Aorta (tissue), 5 donors: ENCODE measurements at places on chromosomes 1 and 21. TPM values are rescaled to one million over a fixed set of nuclear protein-coding genes. Genes with fewer than 3 reads are reported as not detected.

GPA33 gene
- polyA plus RNA-seq, result 8.9 TPM

FBXO2 gene
- polyA plus RNA-seq, result 0.87 TPM

F11R gene
- 2.4 TPM for polyA plus RNA-seq

ARHGEF10L gene
- 122 TPM for polyA plus RNA-seq

TATDN3 gene
- polyA plus RNA-seq, result 27.0 TPM

SUSD4 gene
- polyA plus RNA-seq, result 0.63 TPM

MATN1 gene
- not detected for polyA plus RNA-seq

MSH4 gene
- polyA plus RNA-seq, result not detected

DNA sequence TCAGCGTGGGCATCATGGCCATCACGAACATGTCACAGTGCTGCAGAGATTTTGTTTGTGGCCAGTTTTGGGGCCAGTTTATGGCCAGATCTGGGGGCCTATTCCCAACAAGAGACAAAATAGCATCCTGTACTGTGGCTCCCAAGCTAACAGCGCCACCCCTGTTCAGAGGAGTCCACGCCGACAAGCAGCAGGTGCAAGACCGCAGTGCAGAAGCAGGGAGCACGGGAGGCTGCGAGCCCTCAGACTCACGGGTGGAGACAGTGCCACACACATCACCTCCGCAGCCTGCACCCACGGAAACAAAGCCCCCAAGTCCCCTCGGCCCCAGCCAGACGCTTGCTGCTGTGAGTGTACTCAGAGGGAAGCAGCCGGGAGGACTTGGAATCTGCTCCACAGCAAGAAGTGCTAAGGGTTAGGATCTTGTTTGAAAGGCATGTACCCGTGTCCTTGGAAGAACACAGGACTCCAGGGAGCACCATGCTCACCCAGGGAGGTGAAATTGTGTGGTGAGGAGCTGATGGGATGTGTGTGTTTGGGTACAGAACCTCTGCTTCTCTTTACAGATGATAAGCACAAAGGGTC is 7.1 kb downstream of the TCP10L start:
- H3K27ac ChIP-seq, result no peak overlapping the region
- H3K4me1 ChIP-seq, result no peaks in the 10 kb centered on the region

DNA sequence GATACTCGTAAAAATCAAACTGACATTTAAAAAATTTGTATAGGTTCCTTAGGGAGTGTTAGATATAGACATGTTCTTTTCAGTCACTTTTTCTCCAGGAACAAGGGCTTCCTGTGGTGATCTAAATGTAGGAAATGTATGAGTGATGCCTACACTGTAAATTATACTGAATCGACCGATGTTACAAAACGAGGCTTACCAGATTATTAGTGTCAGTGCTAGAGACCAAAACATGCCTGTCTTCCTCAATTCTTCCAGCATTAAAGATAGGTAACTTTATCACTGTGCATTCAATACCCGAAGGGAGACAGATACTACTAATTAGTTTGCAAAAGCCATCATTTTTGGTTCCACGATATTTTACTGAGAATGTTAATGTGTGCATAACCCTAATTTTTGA is 86.1 kb downstream of the BRINP3 start:
- no peaks in the 10 kb centered on the region for H3K4me1 ChIP-seq
- no peak overlapping the region for H3K27ac ChIP-seq
- no peak overlapping the region for H3K4me3 ChIP-seq
- no peaks in the 10 kb centered on the region for H3K36me3 ChIP-seq

DNA sequence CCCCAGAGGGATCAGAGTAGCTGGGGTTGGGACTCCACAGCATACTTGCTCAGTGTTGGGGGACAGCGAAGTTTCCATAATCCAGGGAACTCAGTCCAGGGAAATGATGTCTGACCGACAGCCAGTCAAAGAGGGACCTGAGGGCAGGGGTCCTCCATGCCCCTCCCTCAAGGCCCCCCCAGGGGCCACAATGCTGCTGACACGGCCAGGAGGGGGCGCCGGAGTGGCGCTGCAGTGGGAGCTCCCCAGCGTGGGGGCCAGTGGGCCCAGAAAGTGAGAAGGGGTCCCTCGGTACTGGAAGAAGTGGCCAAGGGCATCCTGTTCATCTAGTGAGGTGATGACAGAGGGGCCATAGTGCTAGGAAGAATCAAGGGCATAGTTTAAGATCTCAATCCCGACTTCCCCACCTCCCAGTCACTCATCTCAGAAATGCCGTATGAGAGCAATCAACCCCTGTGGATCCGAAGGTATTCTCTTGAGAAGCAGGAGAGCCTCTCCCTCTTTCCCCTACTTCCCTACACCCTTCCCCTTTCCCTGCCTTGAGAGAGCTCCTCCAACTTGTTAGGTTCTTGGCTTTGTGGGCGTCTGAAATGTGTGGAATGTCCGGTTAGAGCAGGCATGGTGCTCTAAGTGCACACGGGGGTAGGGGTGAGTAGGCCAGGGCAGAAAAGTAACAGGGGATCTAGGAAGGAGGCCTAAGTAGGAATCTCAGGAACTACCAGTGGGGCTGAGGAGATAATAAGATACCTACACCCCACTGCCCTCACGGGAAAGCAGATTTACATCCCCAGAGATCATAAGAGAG is 4.1 kb downstream of the NUDT17 start:
- peaks cover 7% of the 10 kb centered on the region for H3K36me3 ChIP-seq
- DNase-seq, result no peak
- H3K4me1 ChIP-seq, result no peaks in the 10 kb centered on the region
- peak overlapping the region; percentile 79 for H3K27ac ChIP-seq
- H3K4me3 ChIP-seq, result no peak overlapping the region

- H3K36me3 ChIP-seq, result no peaks in the 10 kb centered on the region
- no peaks in the 10 kb centered on the region for H3K27me3 ChIP-seq
- no peak overlapping the region for H3K4me3 ChIP-seq
- no peaks in the 10 kb centered on the region for H3K4me1 ChIP-seq
- no peak overlapping the region for H3K27ac ChIP-seq
- DNase-seq, result no peak
These were observed 26.3 kb downstream of the MYOG start for GRCh38 chr1:203059485-203059884.

DNA sequence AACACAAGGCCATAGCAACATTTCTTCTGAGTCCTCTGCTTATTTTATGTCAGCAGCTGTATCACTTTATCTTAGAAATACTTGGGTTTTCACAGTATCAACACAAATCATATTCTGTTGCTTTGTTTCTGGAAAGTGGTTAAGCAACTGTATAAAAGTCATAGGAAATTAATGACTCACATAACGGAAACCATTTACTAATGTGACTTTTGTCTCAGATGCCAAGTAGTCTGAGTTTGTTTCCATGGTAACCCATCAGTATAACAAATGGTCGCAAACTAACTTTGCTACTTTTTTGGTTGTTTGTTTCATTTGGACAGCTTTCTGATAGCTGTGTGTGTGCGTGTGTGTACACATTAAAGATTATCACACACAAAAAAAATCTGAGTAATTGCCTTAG is 31.1 kb downstream of the EEIG2 start:
- DNase-seq, result no peak
- H3K27me3 ChIP-seq, result no peaks in the 10 kb centered on the region
- no peaks in the 10 kb centered on the region for H3K36me3 ChIP-seq
- no peak overlapping the region for H3K27ac ChIP-seq
- no peak overlapping the region for H3K4me3 ChIP-seq

- H3K4me3 ChIP-seq, result no peak overlapping the region
- peak; percentile 55 for DNase-seq
- no peaks in the 10 kb centered on the region for H3K27me3 ChIP-seq
- H3K27ac ChIP-seq, result no peak overlapping the region
- H3K4me1 ChIP-seq, result no peaks in the 10 kb centered on the region
- H3K36me3 ChIP-seq, result no peaks in the 10 kb centered on the region
These were observed 133.7 kb downstream of the CAPN8 start for GRCh38 chr1:223531742-223532341.

DNA sequence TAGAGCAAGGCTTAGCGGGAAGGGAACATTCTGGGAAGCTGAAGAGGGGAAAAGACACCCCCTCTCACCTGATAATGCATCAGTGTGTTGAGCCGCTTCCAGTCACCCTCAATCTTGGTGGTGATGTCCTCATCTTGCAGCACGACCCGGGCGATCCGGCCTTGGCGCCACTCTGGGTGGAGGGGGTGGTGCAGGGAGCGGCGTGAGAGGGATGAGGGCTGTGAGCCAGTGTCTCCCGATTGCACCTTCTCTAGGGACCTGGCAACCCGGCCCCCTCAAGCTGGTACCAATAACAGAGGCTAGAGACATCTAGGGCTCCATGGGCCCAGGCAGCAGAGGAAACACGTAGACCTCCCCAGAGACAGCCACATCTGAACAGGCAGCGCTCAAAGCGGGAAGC is 127.4 kb upstream of the CD34 start:
- H3K4me3 ChIP-seq, result no peak overlapping the region
- H3K27me3 ChIP-seq, result no peaks in the 10 kb centered on the region
- DNase-seq, result no peak
- H3K27ac ChIP-seq, result no peak overlapping the region

DNA sequence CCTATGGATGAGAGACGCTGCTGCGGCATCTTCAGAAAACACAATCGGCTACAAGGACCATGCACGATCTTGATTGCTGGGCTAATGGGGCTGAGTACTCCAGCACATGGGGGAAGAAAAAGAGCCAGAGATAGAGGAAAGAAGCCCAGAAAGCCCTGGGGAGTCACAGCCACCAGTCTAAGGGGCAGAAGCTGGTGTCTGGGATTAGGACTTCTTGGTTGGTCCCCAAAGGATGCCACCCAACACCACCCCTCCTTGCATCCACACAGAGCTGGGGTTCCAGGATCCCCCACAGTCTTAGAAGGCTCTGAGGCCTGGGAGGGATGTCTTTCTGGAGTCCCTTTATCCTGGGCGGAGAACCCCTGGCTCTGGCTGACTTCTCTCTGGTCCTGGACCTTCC is 98.4 kb upstream of the TARDBP start:
- H3K27ac ChIP-seq, result no peak overlapping the region
- no peak for DNase-seq
- no peaks in the 10 kb centered on the region for H3K4me1 ChIP-seq

DNA sequence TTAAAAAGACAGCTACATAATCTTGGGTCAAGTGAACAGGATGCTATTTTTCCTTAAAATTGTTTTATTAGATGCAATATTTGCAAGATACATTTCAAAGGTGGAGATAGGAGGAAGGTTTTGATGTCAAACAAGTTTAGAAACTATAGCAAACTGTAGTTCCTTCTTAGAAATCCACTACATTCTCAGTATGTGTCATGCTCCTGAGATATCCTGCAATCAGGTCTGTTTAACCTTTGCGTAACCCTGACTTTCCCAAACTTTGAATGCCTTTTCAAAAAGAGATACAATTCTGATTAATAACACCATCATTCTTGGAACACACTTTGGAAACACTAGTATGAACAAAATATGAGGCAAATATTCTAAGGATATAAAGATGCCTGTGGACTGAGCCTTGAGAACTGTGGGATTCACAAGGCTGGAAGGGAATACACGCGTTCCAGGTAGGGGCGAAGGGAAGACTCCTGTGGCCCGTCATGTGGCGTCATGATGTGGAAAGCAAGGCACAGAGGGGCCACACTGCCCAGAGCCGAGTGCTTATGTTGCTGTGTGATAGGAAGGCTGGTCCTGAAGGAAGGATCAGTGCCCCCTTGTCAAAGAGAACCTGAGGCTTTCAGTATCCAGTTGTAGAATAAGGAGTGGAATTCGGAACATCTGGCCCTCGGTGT is 19.6 kb upstream of the TARBP1 start:
- DNase-seq, result no peak
- no peaks in the 10 kb centered on the region for H3K27me3 ChIP-seq
- peaks cover 15% of the 10 kb centered on the region for H3K4me1 ChIP-seq
- no peaks in the 10 kb centered on the region for H3K36me3 ChIP-seq
- H3K4me3 ChIP-seq, result no peak overlapping the region
- no peak overlapping the region for H3K27ac ChIP-seq

GRCh38 chr1:26697978-26698849 is 2.4 kb downstream of the ARID1A start:
- H3K4me3 ChIP-seq, result peak overlapping the region; percentile 100
- H3K36me3 ChIP-seq, result no peaks in the 10 kb centered on the region
- H3K27me3 ChIP-seq, result no peaks in the 10 kb centered on the region

DNA sequence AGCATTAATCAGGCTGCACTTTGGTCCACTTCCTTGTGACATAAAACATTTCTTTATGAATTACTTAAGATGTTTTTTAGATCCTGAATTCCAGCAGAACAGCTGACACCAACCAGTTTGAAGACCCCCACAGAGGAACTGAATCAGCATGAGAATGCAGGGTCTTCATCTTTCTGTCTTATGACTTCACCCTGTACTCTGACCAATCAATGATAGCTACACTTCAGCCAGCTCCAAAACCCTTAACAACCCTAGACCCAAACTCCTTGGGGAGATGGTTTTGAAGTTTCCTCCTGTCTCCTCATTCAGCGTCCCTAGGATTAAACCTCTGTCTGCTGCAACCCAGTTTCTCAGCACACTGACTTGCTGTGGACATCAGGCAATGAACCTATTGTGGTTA is 175.0 kb downstream of the CTH start:
- H3K27me3 ChIP-seq, result no peaks in the 10 kb centered on the region
- H3K36me3 ChIP-seq, result no peaks in the 10 kb centered on the region
- H3K4me3 ChIP-seq, result no peak overlapping the region
- H3K4me1 ChIP-seq, result no peaks in the 10 kb centered on the region

- peaks cover 18% of the 10 kb centered on the region for H3K36me3 ChIP-seq
- H3K27me3 ChIP-seq, result no peaks in the 10 kb centered on the region
- H3K4me3 ChIP-seq, result no peak overlapping the region
- no peak for DNase-seq
- no peak overlapping the region for H3K27ac ChIP-seq
These were observed 35.5 kb downstream of the CAPN2 start for GRCh38 chr1:223747838-223748335.

DNA sequence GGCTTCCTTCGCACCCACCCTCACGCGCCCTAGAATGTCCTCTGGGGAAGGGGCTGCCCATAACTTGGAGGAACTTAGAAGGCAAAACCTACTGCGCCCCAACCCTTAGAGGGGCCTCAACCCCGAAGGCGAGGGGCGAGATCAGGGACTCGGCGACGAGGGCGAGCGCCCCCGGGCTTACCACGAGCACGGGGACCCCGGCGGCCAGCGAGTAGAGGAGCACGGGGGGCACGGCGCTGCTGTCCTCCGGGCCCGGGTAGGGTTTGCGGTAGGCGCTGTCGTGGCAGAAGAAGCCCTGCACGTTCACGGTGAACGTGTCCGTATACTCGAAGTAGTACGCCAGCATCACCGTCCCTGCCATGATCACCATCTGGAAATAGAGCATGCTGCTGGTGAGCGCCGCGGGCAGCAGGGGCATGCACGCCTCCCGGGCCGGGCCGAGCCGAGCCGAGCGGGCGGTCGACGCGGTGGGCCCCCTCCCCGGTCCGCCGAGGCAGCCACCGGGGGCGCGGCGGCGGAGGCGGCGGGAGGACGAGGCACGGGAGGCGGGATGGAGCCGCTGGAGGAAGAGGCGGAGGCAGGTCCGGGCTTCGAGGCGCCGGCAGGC is 304 bp downstream of the PLPPR5 start:
- peak overlapping the region; percentile 18 for H3K4me3 ChIP-seq
- no peaks in the 10 kb centered on the region for H3K36me3 ChIP-seq
- no peak for DNase-seq
- no peak overlapping the region for H3K27ac ChIP-seq
- H3K4me1 ChIP-seq, result no peaks in the 10 kb centered on the region

GRCh38 chr1:147243228-147243685 is 773 bp downstream of the CHD1L start:
- no peaks in the 10 kb centered on the region for H3K36me3 ChIP-seq
- DNase-seq, result peak; percentile 73
- peak overlapping the region; percentile 57 for H3K27ac ChIP-seq
- peak overlapping the region; percentile 52 for H3K4me3 ChIP-seq

GRCh38 chr1:229726061-229726460 is 100.0 kb downstream of the URB2 start:
- H3K4me3 ChIP-seq, result no peak overlapping the region
- no peak for DNase-seq
- no peaks in the 10 kb centered on the region for H3K27me3 ChIP-seq

GRCh38 chr1:22327411-22327810 is 124.2 kb upstream of the ZBTB40 start:
- no peak overlapping the region for H3K27ac ChIP-seq
- H3K4me3 ChIP-seq, result no peak overlapping the region
- no peaks in the 10 kb centered on the region for H3K4me1 ChIP-seq
- no peaks in the 10 kb centered on the region for H3K27me3 ChIP-seq
- DNase-seq, result no peak
